Activated CD4-positive, alpha-beta T cell treated with anti-CD3 and anti-CD28 coated beads for 1 hour (primary cell): ENCODE measurements at places on chromosomes 4 and X.

DNA sequence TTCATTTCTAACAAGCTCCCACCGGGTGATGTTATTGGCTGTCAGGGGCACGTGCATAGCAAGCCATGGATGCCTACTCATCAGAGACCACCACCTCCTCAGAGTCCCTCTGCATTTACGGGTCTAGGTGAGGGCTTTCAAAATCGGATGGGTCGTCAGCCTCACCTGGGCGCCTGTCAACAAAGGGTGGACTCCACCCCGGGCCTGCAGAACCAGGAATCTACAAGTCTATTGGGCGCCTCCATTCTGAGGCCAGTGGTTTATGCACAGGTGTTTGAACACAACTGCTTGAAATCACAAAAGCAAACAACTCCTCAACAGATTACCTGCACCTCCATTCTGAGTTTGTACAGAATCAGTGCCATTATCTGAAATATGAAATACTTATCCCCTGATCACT, 318.9 kb downstream of the PTTG2 start:
- no peak for DNase-seq

DNA sequence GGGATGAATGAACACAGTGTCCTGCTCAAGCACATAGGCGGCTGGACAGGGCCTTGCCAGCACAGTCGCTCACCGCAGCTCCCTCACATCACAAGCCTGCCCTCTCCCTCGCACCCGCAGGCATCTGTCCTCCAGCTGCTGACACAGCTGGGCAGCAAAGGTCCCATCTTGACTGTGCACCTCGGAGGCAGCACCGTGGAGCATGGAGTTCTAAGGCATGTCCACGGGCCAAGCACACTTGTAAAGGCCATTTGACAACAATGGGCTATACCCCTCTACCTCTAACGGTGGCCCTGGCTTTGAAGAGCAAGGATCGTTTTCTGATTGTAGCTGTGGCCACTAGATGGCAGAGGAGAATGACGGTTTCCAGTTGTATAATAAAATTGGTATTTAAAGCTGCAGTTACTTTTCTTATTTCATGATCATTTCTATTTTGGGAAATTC, 53.8 kb downstream of the APLN start:
- no peak for DNase-seq

DNA sequence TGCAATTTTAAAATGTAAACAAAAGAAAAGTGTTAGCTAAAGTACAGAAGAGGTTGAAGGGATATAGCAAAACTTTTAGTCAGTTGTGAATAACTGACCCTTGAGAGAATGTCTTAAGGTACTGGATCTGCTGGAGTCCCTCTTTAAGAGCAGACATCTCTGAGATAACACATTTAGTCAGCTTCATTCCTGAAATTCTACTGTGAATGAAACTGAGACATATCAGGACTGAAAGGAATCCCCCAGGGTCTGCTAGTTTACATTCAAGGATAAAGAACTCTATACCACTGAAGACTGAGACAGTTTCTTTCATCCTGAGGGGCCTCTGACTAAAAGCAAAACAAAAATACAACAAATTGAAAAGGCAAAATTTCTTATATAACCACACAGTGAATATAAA, 54.4 kb downstream of the PGRMC1 start:
- DNase-seq = no peak

DNA sequence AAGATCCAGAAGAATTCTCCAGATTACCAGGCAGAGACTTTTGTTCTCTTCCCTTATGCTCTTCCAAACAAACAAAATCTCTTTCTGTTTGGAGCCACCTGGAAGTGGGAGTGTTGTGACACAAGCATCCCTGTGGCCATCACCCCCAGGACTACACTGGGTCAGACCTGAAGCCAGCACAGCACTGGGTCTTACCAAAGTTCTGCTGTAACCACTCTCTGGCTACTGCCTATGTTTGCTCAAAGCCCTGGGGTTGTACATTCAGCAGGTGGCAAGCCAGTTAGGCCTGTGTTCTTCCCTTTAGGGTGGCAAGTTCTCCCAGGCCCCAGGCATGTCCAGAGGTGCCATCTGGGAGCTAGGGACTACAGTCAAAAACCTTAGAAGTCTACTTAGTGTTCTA, 43.7 kb upstream of the MAOA start:
- no peak for DNase-seq

GRCh38 chr4:182113779-182114178, 129.4 kb upstream of the TENM3 start:
- no peak for DNase-seq

- no peak for DNase-seq
These were observed 38.9 kb downstream of the GPRIN3 start for GRCh38 chr4:89268679-89269078.

- DNase-seq = no peak
These were observed 2521.4 kb downstream of the ARAP2 start for GRCh38 chr4:33722800-33723516.

DNA sequence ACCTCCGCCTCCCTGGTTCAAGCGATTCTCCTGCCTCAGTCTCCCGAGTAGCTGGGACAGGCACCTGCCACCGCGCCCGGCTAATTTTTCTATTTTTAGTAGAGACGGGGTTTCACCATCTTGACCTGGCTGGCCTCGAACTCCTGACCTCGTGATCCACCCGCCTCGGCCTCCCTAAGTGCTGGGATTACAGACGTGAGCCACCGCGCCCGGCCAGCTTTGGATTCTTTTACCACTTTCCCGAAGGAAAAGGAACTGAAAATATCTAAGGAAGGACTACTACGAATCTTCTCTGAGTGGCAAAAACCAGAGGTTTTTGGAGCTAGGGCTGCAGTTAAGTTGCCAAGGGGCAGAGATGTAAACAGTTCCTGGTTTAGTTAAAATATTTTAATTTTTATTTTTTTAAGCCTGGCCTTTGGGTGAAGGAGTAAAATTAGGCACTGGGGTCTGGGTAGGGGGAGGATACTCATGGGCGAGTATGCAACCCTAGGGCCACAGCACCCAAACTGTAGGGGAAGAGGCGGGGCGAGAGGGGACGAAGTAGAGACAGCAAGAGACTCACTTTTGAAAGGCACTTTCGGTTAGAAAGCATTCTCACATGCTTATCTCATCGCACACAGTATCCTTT, 525 bp upstream of the CISD2 start:
- DNase-seq = no peak

- peak; percentile 63 for DNase-seq
These were observed 10.0 kb upstream of the ASMTL start for GRCh38 chrX:1462596-1463251.

DNA sequence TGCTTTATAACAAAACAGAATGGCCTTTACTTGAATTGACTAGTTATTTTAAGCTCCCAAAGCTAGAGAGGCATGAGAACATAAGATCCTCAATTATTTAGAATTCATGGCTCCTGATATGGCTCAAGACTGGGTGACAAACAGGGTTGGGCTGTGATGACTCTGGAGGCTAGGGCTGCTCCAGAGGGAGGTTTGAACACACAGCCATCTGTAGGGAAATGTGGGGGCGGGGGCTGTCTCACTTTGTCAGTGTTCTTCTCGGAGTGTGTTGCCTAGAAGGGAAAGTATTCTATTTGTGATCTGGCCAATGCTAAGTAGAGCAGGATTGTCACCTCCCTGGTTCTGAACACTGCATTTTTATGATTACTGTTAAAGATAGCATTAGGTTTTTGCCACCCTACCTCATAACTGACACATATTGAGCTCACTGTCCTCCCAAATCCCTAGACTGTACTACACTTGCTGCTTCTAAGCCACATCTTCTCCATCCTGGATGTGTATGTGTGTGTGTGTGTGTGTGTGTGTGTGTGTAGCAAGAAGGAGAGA, 45.9 kb downstream of the VSIG4 start:
- DNase-seq = no peak

- DNase-seq = no peak
These were observed 260.2 kb downstream of the IL1RAPL1 start for GRCh38 chrX:28847423-28847822.

GRCh38 chr4:47741200-47741599, 96.7 kb downstream of the CORIN start:
- DNase-seq = no peak

GRCh38 chr4:87807402-87807801, 8.0 kb downstream of the IBSP start:
- DNase-seq = no peak

DNA sequence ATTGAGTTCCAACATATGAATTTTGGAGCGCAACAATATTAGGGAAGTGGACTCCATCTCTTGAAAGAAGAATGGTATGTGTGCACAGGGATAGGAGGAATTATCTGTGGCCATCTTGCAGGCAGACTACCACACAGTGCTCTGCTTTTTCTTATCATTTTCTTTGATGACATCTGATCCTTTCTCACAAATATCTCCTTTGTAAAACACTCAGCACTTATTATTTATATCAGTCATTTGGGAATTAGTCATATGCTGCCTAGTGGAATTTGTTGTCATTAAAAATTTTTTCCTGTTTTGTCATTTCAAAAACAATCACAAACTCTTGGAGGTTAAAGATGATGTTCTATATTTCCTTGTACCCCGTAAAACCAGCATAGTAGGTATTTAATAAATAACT, 444.3 kb upstream of the ATOH1 start:
- no peak for DNase-seq
